ENCODE measurements at places on chromosomes 16 and 17.
A peak's percentile ranks its signal among the peaks of the same experiment; 100 is the strongest.

- no peak for DNase-seq
Observed at GRCh38 chr17:56810343-56810742, 23.4 kb downstream of the C17orf67 start.

DNA sequence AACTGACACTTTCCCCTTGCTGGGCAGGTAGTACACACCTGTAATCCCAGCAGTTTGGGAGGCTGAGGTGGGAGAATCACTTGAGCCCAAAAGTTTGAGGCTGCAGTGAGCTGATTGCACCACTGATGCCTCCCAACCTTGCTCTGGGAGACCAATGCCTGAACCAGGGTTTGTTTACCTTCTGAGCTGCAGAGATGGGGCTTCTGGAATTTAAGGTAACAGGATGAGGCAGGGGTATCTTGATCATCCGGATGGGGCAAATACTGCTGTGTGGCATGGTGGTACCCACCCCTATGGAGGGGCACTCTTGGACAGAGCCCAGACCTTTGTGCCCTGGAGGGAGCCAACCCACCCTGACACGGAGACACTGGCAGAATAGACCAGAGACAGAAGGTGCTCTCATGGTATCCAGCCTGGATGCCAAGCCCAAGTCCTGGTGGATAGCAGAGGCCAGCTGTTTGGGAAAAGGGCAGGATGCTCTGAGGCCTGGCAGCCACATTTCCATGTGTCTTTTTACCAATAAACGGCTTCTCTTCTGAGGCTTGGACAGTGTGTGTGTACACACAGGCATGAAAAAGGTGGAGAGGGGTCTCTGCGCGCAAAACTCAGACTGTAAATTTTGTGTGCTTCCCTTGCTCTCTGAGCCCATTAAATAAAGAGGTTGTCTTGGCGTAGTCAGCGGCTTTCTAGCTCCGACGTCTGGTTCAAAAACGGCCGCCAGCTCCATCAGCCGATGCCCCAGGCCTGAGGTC is 4.4 kb downstream of the ZNF48 start:
- no peak for DNase-seq

DNA sequence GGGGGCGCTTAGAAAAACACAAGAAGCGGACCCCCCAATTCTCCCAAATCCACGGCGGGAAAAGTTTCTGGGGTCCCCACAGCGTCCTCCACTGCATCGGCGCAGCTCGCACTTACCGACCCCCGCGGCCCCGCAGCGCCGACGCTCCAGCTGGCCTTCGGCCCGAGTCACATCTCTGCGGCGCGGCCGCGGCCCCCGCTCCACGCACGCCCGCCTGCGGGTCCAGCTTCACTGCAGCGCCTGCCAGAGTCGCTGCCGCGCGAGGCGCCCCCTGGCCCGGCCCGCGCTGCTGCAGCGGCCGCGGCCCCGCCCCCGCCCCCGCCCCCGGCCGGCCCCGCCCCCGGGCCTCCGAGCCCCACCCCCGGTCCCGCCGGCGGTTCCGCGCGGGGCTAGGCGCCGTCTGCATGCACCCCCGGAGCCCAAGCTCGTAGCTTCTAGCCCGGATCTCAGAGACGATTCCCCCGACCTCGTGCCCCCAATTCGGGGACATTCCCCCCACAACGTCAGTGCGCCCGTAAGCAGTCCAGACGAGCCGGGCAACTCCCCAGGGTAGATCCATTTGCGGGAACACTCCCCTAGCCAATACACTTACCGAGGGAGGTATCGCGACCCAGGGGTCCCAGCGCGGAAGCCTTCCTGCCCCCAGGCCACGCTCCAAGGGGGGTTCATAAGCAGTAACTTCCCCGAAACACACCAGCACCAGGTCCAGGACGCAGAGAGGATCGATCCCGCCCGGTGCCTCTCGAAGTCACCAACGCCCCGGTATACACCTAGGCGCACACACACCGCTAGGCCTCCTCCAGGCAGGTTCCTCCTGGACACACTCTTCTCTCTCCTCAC is at the start of gene GPRC5B:
Gene GPRC5B (minus strand): TSS at position 238 of the 840 bp plus-strand sequence. CDS start 12,003 bp downstream, outside the sequence.
- peak; percentile 6 for DNase-seq

DNA sequence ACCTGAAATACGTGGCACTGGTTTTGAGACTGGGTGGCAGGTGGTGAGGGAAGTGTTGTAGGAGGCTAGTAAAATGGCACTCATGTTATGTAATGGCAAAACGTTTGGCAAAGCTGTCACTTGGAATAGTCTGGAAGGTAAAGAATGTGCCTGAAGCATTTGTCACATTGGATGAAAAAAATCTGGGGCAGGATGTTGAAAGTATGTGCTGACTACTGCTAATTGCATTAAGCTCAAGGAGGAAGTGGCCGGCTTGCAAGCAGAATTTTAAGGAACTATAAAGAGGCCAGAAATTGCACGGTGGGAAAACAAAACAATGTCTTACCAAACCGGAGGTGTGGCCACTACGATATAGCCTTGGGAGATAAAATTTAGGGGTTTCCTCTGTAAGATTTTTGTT is 26.6 kb upstream of the NLRP1 start:
- DNase-seq = peak; percentile 84

DNA sequence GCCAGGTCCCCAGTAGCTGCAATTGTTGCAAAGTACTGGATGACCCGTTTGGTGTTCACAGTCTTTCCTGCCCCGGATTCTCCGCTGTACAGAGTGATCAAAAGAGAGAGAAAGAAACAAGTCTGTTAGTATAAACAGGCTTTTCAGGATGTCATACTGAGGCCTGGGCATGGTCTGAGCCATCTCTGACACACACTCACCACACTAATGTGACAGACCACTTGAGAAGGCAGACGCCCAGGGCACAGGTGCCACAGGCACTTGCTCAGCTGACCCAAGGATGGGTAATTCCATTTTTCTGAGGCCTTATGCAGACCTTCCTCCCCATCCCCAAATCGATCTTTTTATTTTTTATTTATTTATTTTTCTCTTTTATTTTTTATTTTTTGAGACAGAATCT is 7.5 kb downstream of the MYH3 start:
- no peak for DNase-seq

- no peak for DNase-seq
Observed at GRCh38 chr17:43146649-43147048, 21.5 kb upstream of the BRCA1 start.

DNA sequence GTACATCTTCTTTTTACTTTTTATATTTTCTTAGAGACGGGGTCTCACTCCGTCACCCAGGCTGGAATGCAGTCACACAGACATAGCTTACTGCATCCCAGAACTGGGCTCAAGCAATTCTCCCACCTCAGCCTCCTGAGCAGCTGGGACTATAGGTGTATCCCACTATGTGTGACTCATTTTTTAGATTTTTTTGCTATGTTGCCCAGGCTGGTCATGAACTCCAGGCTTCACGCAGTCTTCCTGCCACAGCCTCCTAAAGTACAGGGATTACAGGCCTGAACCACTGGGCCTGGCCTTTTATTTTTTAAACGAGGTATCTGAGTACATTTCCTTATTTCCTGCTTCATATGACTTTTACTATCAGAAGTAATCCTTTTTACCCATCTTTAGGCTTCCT is 48.0 kb downstream of the GLG1 start:
- DNase-seq = no peak

- DNase-seq = no peak
Observed at GRCh38 chr16:51532551-51532950, 381.5 kb upstream of the SALL1 start.
